ENCODE measurements at places on chromosomes 1 and 21. TPM values are rescaled to one million over a fixed set of nuclear protein-coding genes. Genes with fewer than 3 reads are reported as not detected.

DNA sequence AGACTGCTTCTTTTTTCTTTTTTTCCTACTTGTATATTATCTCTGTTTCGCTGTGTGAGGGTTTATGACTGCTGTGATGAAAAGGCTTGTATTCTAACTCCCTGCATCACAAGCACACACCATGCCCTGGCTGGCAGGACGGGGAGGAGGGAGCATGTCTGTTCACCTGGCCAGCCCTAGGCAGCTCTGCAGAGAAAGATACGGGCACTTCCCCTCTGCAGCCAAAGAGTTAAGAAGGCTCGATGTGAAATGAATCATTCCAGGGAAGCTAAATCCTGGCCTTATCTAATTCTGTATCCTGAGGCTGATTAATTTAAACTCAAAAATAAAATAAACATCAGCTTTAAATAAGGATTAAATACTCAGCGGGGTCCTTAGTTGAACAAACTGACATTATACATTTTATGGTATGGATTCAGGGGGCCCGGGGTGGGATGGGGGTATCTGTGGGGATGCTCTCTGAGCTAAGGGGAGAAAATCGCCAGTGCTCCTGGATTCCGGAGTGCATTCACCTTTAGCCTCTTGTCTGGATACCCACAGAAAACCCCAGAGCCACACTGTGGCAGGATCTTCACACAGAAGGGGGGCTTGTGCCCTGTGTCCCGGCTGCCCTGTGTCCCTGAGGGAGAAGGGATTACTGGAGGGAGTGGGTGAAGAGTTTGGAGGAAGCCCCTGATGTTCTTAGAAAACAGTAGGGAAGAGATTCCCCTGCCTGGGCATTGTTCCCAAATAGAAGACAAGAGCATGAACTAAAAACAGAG, 321.5 kb downstream of the NPHP4 start:
- DNase-seq, result no peak
- no peaks in the 10 kb centered on the region for H3K4me1 ChIP-seq
- H3K4me3 ChIP-seq, result no peak overlapping the region
- H3K27ac ChIP-seq, result no peak overlapping the region
- H3K27me3 ChIP-seq, result no peaks in the 10 kb centered on the region
- no peaks in the 10 kb centered on the region for H3K36me3 ChIP-seq

The ATP6V1G3 gene
- total RNA-seq, result 0.36 TPM

GRCh38 chr1:12166834-12167492, at the start of gene TNFRSF1B:
Gene TNFRSF1B (plus strand): TSS chr1:12166991. CDS start chr1:12167092, 101 bp downstream.
- peak within 1 kb of the TSS; percentile 77 for H3K4me3 ChIP-seq
- peak; percentile 97 for DNase-seq
- H3K36me3 ChIP-seq, result no peaks in the 10 kb centered on the region
- H3K27ac ChIP-seq, result peak within 1 kb of the TSS; percentile 51

DNA sequence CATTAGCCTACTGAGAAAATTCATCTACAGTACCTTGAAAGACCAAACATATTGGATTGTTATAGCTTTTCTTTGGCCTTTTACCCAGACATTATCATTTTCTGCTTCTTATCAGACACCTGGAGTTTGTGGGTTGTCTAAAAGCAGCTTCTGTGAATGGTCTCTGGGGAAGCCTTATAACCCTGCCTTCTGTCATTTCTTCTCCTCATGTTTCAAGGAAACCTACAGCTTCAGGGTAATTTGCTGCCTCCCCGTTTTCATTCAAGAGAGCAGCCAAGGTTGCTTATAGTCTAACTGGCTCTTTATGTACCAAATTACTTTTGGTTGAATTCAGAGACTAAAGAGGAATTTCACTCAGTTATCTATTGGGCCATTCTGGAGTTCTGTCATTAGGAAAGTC, 288.3 kb upstream of the SGIP1 start:
- peaks cover 24% of the 10 kb centered on the region for H3K4me1 ChIP-seq
- no peak overlapping the region for H3K27ac ChIP-seq
- H3K4me3 ChIP-seq, result no peak overlapping the region

The LMO4 gene
- 61.9 TPM for total RNA-seq

DNA sequence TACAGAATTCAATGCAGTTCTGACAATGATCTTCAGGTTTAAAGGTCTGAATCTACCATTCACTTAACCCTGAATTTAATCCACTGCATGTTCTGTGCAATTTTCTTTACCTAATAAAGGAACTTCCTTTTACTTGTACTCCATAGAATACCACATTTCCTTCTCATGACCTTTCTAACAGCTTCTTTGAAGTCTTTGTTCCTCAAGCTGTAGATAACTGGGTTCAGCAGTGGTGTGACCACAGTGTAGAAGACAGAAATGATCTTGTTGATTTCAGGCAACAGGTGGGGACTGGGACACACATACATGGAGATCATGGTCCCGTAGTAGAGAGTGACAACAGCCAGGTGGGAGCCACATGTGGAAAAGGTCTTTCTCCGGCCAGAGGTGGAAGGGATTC, 878 bp downstream of the OR11L1 start:
- H3K4me3 ChIP-seq, result no peak overlapping the region
- no peaks in the 10 kb centered on the region for H3K36me3 ChIP-seq
- H3K27me3 ChIP-seq, result no peaks in the 10 kb centered on the region
- no peak overlapping the region for H3K27ac ChIP-seq
- DNase-seq, result no peak

DNA sequence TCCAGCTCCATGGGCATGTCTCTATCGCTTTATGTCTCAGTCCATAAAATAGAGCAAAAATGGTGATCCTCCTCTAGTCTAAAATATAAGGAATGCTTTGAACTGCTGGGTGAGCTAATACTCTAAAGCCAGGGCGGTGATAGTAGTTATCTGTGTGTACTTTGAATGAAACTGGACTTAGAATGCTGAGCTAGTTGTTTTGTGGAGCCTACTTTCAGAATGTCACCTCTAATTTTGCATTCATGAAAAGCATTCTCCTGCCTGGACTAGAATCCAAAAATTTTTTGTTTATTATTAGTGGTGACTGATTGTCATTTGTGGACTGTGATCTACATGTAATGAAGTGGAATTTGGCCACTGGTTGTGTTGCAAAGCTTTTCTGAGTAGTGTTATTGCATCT, 241.6 kb upstream of the C1orf105 start:
- DNase-seq, result no peak
- peaks cover 22% of the 10 kb centered on the region for H3K4me1 ChIP-seq
- H3K27ac ChIP-seq, result no peak overlapping the region
- H3K36me3 ChIP-seq, result no peaks in the 10 kb centered on the region

The ARHGAP29 gene
- 13.3 TPM for total RNA-seq

DNA sequence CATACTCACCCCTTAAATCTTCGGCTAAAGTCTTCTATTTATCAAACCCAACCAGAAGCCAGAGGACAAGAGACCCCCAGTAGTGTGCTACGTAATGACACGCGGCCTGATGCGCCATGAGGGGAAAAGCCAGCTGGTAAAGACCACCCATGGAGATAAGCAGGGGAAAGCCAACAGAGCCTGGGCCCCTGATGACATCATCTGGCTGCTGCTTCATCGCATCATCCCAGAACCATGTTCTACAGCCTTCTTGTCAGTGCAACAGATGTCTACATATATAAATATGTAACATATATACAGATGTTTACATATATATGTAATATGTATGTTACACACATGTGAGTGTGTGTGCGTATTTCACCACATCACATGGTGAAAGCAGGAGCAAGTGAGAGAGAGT, 81.7 kb upstream of the VANGL1 start:
- no peaks in the 10 kb centered on the region for H3K36me3 ChIP-seq
- peaks cover 7% of the 10 kb centered on the region for H3K4me1 ChIP-seq
- H3K27me3 ChIP-seq, result peaks cover 17% of the 10 kb centered on the region
- DNase-seq, result no peak
- no peak overlapping the region for H3K4me3 ChIP-seq

- peaks cover 8% of the 10 kb centered on the region for H3K27me3 ChIP-seq
- H3K4me1 ChIP-seq, result no peaks in the 10 kb centered on the region
- no peak overlapping the region for H3K4me3 ChIP-seq
- no peaks in the 10 kb centered on the region for H3K36me3 ChIP-seq
- no peak overlapping the region for H3K27ac ChIP-seq
These were observed 65.5 kb upstream of the DNAH14 start for GRCh38 chr1:224864006-224864405.

The IFFO2 gene
- 6.8 TPM for total RNA-seq

The BSND gene
- not detected for total RNA-seq

The PLCH2 gene
- total RNA-seq, result not detected

DNA sequence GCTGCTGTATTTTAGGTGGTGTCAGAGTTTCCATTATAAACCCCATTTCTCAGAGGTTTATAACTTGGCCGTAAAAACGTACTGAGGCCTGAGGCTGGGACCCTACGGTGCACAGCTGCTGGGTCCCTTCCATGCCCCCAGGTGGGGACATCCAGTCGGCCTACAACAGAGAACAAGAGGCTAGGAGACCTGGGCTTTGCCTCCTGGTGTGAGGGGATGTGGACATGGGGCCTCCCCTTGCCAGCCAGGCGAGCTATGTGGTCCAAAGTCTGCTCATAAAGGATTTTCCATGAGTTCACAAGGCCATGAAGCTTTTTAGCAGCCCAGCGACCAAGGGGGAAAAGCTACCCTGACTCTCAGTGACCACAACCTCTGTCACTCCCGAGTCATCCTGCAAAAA, 261.5 kb upstream of the VAMP3 start:
- no peaks in the 10 kb centered on the region for H3K36me3 ChIP-seq
- no peak overlapping the region for H3K4me3 ChIP-seq
- DNase-seq, result peak; percentile 91
- no peaks in the 10 kb centered on the region for H3K27me3 ChIP-seq

Data from osteoblast (primary cell).